ENCODE measurements at places on chromosomes 13 and 19. TPM values are rescaled to one million over a fixed set of nuclear protein-coding genes. Genes with fewer than 3 reads are reported as not detected.

CYP2A6 gene
- 1.9 TPM for total RNA-seq

DNA sequence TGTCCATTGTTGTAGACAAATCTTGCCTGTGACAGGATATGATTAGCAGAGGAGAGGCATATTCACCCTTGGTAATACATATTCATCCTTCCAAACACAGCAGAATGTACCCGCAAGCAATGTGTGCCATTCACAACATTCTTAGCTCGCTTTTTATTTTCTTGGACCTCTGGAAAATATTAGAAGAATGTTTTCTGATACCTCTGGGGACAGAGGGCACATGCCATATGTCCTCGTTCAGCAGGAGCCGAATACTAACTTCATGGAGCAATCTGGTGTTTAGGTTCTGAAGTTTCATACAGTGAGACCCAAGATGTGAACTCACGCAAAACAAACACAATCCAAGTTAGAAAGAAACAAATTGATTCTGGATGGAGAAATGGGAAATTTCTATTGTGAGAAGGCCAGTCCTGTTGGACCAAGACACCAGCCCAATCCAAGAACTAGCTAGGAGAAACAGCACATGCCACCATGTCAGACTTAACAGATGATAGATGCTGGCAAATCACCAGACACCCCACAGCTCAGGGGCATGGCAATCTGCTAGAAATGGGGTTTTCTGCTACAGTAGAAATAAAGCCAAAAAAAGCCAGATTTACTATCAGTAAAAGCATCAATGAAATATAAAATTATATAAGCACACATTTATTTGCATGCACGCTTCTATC, 297.4 kb downstream of the DCLK1 start:
- no peak for DNase-seq
- no peaks in the 10 kb centered on the region for H3K4me1 ChIP-seq
- no peak overlapping the region for H3K4me3 ChIP-seq
- no peak overlapping the region for H3K27ac ChIP-seq
- H3K27me3 ChIP-seq, result no peaks in the 10 kb centered on the region

SPACA4 gene
- total RNA-seq, result not detected

GRCh38 chr13:51999510-51999911, 11.7 kb downstream of the ATP7B start:
- no peak for DNase-seq
- no peaks in the 10 kb centered on the region for H3K36me3 ChIP-seq
- peaks cover 8% of the 10 kb centered on the region for H3K4me1 ChIP-seq

SHANK1 gene
- total RNA-seq, result 4.0 TPM

ZNF154 gene
- total RNA-seq, result 1.1 TPM

FIZ1 gene
- total RNA-seq, result 21.2 TPM

DNA sequence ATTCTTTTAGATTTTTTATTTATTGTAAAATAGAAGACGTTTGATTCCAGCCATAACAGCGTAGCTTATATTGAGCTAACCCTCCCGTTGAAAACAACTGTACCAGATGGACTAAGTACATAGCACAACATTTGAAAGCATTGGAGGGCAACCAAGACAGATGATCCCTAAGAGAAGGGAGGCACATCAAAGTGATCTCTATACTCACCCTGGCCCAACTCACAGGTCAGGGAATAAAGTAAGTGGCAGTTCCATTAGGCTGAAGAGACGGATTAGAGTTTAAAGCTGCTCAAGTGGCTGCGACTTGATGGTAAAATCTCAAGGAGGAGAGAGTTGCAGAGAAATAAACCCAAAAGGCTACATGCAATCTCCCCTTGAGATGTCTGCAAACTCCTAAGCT, 65.1 kb upstream of the ITM2B start:
- no peaks in the 10 kb centered on the region for H3K27me3 ChIP-seq
- no peaks in the 10 kb centered on the region for H3K36me3 ChIP-seq
- H3K4me1 ChIP-seq, result no peaks in the 10 kb centered on the region
- DNase-seq, result no peak
- H3K4me3 ChIP-seq, result no peak overlapping the region
- H3K27ac ChIP-seq, result no peak overlapping the region

DNA sequence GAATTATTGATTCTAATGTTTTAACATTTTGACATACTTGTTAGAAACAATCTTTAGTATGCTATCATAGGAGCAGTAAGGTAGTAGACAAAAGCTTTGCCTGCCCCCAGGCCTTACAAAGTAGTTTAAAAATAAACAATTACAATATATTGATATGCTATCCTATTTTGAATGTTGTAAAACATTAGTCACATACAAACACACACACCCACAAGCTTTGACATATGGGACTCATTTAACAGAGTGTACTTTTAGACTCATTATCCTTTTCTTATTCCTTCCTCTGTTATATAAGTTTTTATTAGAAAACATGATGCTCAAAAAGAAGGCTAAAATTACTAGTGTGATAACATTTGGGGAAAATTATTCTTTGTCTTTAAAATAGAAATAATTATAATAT, 33.5 kb downstream of the UCHL3 start:
- H3K4me3 ChIP-seq, result no peak overlapping the region
- no peaks in the 10 kb centered on the region for H3K27me3 ChIP-seq
- no peaks in the 10 kb centered on the region for H3K36me3 ChIP-seq
- no peak overlapping the region for H3K27ac ChIP-seq
- no peaks in the 10 kb centered on the region for H3K4me1 ChIP-seq

UTP14C gene
- 12.0 TPM for total RNA-seq

- no peak overlapping the region for H3K27ac ChIP-seq
- H3K27me3 ChIP-seq, result no peaks in the 10 kb centered on the region
- peaks cover 2% of the 10 kb centered on the region for H3K4me1 ChIP-seq
- H3K36me3 ChIP-seq, result no peaks in the 10 kb centered on the region
- DNase-seq, result no peak
Measured at GRCh38 chr13:29901710-29902631, 51.6 kb upstream of the UBL3 start.

DNA sequence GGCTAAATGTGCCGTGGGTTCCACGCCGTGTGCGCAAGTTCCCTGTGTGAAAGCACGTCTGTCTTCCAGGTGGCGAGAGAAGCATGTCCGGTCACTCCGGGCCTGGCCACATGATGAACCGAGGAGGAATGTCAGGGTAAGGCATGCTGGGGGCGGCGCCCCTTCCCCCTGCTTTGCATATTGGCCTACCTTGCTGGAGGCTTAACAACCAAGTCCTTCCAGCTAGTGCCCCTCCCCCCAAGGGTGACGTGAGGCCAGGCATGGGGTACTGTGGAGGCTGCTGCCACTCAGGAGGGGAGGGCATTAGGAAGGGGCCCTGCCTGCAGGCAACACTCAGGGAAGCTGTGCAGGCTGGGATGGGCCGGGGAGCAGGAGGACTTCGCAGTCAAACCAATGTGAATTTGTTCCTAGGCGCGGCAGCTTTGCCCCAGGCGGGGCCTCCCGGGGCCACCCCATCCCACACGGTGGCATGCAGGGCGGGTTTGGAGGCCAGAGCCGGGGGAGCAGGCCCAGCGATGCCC, 12.5 kb downstream of the MICOS13 start:
- no peaks in the 10 kb centered on the region for H3K27me3 ChIP-seq
- no peak for DNase-seq
- no peaks in the 10 kb centered on the region for H3K4me1 ChIP-seq

ZNF324 gene
- 14.2 TPM for total RNA-seq

- H3K27me3 ChIP-seq, result no peaks in the 10 kb centered on the region
- no peaks in the 10 kb centered on the region for H3K4me1 ChIP-seq
- H3K4me3 ChIP-seq, result no peak overlapping the region
- H3K36me3 ChIP-seq, result no peaks in the 10 kb centered on the region
Measured at GRCh38 chr13:59906413-59907049, 257.2 kb downstream of the DIAPH3 start.

DLEU7 gene
- total RNA-seq, result not detected

- H3K27me3 ChIP-seq, result no peaks in the 10 kb centered on the region
- no peak overlapping the region for H3K4me3 ChIP-seq
- no peaks in the 10 kb centered on the region for H3K36me3 ChIP-seq
- H3K27ac ChIP-seq, result no peak overlapping the region
- H3K4me1 ChIP-seq, result peaks cover 4% of the 10 kb centered on the region
Measured at GRCh38 chr13:74576420-74576819, 442.2 kb upstream of the KLF12 start.

DNA sequence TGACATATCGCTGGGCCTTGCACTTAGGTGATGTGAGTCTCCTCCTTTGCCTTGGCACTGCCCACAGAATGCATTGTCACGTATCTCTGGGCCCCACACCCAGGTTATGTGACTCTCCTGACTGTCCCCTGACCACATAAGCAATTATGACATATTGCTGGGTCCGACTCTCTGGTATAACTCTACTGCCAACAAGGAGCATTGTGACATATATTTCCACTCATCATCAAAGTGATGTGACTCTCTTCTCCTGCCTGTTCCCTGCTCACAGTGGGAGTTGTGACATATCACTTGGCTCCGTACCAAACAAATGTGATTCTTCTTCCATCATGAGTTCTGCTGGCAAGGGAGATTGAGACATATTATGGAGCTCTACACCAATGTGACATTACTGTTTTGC, 15.4 kb upstream of the ZNF681 start:
- H3K36me3 ChIP-seq, result no peaks in the 10 kb centered on the region
- no peaks in the 10 kb centered on the region for H3K4me1 ChIP-seq
- H3K4me3 ChIP-seq, result no peak overlapping the region

DNA sequence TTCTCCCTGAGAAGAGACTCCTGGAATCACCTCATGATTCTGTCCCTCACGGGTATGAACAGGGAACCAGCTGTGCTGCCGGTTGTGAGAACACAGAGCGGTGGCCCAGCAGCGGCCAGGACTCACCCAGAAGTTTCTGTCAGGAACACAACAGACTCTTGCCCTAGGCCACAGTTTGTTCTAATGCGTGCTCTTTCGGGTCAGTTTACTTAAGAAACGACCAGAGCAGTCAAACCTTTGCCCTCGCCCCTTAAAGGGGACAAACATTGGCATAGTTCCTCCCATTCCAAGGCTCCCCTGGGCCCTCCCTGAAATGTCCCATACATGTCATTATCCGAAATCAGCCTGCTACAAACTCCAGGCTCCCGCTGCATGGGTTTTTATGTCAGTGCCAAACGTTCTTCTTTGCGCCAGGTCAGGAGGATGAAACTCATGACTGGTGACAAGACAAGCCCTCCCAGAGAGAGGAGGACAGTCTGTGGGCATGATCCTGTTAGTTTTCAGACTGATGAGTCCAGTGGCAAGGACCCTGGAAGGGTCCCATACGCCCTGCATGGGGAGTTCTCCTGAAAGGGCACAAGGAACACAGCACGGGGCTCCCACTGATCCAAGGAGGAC, 18.3 kb downstream of the ZIC5 start:
- peaks cover 2% of the 10 kb centered on the region for H3K27me3 ChIP-seq
- H3K4me1 ChIP-seq, result peaks cover 7% of the 10 kb centered on the region
- no peaks in the 10 kb centered on the region for H3K36me3 ChIP-seq
- H3K4me3 ChIP-seq, result no peak overlapping the region
- no peak overlapping the region for H3K27ac ChIP-seq

DNA sequence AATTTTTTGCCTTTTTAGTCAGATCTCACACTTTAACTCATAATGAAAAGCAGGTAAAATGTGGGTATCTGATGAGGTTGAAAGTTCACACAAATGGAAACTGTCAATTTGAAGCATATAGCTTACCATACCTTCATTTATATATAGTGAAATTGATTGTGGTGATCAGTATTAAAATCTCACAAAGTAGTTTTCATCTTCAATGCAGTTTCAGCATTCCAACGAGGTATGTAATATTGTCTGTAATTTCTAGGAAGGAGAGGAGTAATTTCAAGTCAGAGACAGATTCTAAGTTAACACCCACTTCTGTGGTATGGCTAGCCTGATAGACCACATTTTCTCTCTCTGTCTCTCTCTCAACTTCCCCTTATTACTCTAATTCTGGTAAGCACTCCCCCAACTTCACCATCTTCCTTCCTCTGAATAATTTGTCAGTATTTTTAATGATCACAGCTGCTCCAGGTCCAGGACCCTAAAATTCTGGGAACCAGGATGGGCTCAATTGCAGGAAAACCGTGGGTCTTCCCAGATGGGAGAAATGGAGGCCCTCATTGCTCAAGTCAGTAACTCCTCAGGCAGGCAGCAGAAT, 455.7 kb downstream of the FGF9 start:
- H3K4me3 ChIP-seq, result no peak overlapping the region
- no peaks in the 10 kb centered on the region for H3K4me1 ChIP-seq
- no peaks in the 10 kb centered on the region for H3K36me3 ChIP-seq
- no peaks in the 10 kb centered on the region for H3K27me3 ChIP-seq
